Stimulated activated effector memory CD8-positive, alpha-beta T cell treated with anti-CD3 and anti-CD28 coated beads, Interleukin-12 subunit alpha, Interleukin-12 subunit beta, amount 100 ng/mL, for 72 hours (primary cell): ENCODE measurements at places on chromosomes 2 and 18.

DNA sequence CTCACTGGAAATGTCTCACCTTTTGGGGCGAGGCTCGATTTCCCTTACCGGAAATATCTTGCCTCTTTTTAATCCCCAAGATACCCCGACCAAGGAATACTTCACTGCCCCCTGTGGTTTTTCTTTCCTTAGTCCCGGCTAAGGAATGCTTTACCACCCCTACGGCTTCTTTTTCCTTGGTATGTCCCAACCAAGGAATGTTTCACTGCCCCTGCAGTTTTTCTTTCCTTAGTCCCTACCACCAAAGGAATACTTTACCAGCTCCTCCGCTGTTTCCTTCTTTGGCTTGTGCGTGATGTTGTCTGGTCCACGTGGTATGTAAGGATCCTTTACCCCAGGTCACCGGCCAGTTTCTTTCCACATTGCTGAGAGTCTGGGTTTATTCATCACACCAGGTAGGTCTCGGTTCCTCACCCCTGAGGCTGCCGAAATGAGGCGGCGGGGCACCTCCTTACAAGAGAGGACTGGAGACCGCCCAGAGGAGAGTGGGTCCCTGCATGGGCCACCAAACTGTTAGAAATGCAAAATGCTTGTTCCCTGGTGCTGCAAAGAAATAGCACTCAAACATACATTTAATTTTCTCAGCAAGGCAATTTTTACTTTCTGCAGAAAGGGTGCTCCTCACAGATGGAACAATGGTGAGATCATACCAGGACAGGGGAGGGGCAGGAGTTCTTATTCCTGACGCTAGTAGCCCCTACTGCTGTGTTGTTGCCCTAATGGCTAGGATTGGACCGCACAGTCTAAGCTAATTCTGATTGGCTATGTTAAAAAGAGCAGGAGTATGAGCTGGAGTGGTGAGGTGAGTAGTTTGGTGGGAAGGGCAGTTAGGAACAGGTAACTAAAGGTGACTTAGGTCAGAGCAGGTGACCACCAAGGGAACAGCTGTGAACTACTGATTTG lies 33.4 kb upstream of the CLASP1 start:
- no peak for DNase-seq

- DNase-seq, result no peak
Measured at GRCh38 chr18:13035249-13035914, 44.2 kb downstream of the CEP192 start.

- no peak for DNase-seq
Measured at GRCh38 chr18:44067186-44067585, 613.5 kb upstream of the SETBP1 start.

GRCh38 chr2:182186132-182186735 lies 200.6 kb downstream of the PPP1R1C start:
- DNase-seq, result no peak

DNA sequence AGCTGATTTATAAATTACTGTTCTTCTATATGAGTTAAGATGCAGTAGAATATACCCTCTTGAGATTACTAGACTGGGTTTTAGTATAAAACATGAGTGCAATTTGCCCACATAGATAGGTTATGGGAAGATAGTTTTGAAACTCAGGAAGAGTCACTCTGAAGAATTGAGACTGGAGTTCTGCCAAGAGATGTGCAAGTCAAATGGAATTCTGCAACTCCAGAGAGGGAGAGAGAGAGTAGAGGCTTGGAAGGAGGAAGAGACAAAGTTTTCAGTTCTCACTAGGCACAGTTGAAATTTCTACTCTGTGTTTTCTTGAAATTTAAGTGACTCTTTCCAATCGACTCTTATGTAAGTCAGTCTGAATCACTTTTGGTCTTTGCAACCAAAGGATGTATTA lies 878.8 kb downstream of the TSN start:
- DNase-seq, result no peak

DNA sequence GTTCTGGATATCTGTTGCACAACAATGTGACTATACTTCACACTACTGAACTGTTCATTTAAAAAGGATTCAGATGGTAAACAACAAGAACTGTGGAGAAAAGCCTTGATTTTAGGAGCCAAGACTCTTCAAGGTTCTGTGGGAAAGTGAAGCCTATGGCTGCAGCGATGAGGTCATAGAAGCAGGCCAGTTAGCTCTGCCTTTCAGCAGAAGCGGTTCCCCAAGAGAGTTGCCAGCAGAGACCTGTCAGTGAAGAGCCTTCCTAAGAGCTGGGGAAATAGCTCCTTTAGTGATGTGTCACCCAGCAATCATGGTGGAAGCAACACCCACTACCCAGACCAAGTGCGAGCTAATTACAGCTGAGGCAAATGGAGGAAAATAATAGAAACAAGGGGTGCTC lies 346.5 kb upstream of the ETAA1 start:
- no peak for DNase-seq

- DNase-seq, result no peak
Measured at GRCh38 chr2:160252278-160252887, 52.3 kb upstream of the ITGB6 start.

- DNase-seq, result peak; percentile 56
Measured at GRCh38 chr2:85754313-85755095, 713 bp downstream of the ATOH8 start.

DNA sequence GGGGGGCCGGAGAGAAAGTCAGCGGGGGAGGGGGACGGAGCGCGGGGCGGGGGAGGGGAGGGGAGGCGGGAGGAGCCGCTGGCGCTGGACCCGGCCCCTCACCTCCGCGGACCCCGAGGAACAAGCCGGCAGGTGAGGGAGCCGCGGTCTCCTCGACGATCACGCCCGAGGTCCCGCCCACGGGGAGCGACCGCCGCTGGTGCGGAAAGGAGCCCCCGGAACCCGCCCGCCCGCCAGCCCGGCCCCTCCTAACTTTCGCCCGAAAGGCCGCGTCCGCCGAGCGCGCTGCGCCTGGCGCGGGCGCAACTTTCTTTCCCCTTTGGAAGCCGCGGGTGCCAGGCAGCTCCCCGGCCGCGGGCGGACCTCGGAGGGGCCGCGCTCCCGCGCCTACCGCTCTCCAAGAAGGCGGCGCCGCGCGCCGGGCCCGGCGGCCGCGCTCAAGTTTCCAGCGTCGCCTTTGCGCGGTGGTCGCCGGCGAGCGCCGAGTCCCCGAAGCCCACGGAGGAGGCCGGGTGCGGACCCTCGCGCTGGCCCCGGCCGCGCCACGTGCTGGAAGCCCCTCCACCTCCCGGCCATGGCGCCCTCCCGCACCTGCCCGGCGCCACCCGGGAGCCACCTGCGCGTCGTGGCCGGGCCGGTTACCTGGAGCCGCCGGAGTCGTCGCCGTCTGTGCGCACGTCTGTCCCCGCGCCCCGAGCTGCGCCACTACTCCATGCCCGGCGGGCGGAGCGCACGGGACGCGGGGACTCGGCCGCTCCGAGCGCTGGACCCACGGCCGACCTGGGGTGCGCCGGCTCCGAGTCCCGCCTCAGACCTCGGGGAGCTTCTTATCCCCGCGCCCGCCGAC lies at the start of gene ALKAL2:
Gene ALKAL2, minus strand, starts transcription at position 181 of the 847 bp plus-strand sequence. CDS start 256 bp downstream, outside the sequence.
- DNase-seq, result no peak

GRCh38 chr18:25282282-25282681 lies 69.7 kb downstream of the ZNF521 start:
- DNase-seq, result no peak

- no peak for DNase-seq
Measured at GRCh38 chr2:147133286-147133908, 711.4 kb upstream of the ACVR2A start.

DNA sequence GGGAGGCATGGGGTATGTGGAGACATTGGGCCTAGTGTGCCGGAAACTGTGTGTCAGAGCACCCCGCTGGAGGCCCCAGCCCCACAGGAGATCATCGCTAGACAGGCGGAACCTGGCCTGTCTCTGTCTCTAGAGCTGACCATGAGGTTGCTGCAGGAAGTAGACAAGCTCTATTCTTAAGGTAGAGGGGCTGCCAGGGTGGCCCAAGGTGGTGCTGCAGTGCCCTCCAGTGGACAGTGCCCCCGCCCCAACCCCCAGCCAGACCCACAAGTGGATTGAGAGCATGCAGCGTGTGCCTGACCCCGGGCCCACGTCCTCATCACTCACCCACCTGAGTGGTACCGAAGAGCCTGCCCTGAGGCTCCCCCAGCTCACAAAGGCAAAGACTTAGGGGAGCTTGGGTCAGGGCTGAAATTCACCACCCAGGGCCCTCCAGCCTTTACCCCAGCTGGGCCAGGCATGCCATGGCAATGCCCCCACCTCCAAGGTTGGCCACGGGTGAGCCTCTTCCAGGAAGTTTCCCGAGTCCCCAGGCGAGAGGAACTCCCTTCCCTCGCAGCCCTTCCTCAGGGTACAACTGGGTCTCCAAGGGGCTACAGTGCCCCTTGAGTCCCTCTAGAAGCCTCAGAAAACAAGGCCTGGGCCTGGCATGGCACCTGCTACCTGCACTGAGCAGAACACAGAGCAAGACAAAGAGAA lies 155.0 kb downstream of the TTC32 start:
- no peak for DNase-seq

DNA sequence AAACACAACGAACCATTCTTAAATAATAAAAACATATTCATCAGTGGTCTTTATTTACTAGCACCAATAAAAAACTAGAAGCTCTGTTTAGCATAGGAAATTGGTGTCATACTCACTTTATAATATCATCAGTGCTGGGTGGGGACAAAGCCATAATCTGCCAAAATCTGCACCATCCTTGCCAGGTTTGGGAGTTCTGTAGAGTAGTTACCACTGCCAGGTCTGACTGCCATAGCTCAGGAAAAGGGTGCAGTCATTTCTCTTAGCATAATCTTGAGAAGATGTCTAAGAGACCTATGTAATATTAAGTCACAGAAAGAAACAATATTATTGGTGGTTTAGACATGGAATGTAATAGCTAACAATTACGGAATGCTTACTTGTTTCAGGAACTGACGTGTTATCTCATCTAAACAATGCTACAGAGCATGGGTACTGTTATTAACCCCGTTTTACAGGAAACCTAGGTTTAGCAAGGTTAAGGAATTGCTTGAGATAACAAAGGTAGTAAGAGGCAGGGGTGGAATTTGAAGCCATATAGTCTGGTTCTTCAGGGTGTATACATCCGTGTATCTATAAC lies 1.6 kb upstream of the MARCHF7 start:
- DNase-seq, result no peak

- no peak for DNase-seq
Measured at GRCh38 chr2:60355849-60356261, 197.6 kb downstream of the BCL11A start.

GRCh38 chr2:238712011-238712410 lies 135.9 kb upstream of the TWIST2 start:
- DNase-seq, result no peak

- no peak for DNase-seq
Measured at GRCh38 chr2:53233759-53234547, 533.7 kb upstream of the CHAC2 start.

DNA sequence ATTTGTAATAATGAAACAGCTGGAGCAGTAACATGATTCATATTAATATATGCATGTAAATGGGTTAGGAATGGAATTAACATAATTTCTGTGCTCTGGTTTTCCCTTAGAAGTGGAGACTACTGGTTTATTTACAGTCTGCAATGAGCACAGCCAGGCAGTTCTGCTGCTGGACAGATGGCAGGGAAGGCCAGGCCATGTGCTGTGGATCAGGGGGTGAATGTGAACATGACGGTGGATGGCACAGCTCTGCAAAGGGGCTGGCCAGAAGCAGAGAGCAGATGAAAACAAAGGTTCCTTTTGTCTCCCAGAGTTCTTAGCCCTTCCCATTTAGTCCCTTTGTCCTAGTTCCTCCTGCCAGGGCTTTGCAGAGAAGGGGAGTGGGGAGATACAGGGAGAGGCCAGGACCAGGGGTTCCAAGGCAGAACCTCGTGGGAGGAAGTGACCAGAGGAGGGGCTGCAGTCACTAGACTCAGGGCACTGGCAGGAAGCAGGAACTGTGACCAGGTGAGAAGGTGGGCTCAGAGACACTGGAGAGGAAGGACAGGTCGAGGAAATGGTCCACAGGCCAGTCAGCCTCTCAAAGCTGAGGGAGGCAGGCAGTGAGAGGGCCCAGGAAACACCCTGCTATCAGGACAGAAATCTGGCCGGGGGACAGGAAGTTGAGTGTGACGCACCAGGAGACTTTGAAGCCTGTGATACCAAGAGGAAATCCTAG lies 112.9 kb upstream of the ATP8B1 start:
- DNase-seq, result no peak
